ENCODE measurements at places on chromosomes 2 and 18.

GRCh38 chr2:184920451-184920965, 322.2 kb downstream of the ZNF804A start:
- DNase-seq = no peak

DNA sequence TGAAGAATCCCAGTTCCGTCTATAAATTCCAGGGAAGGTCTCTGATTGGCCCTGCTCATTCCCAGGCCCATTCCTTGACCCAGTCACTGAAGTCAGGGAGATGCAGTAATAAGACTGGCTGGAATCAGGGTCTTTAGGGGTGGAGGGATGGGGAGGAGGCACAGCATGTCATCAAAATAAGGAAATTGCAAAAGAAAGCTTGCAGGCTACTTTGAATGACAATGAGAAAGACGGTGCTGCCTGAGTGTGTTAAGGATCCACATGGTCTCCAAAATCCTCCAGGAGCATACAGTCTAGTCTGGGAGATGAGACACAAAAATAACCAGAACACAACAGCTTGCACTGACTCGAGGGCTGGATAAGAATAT, 2.0 kb upstream of the DES start:
- no peak for DNase-seq

GRCh38 chr2:101847661-101848339, 144.0 kb upstream of the IL1R2 start:
- no peak for DNase-seq

DNA sequence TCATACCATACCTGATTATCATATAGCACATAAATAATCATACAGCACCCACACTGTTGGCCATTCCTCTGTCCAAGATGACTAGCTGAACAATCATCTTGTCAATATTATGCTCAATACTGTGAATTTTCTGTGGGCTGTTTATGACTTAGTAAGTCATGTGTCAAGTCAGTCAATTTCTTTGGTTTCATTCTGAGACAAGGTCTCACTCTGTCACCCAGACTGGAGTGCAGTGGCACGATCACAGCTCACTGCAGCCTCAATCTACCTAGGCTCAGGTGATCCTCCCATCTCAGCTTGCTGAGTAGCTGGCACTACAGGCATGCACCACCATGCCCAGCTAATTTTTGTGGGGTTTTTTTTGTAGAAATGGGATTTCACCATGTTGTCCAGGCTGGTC, 5.7 kb downstream of the MCM6 start:
- no peak for DNase-seq

GRCh38 chr18:24168496-24168895, 29.6 kb downstream of the CABYR start:
- DNase-seq = no peak

DNA sequence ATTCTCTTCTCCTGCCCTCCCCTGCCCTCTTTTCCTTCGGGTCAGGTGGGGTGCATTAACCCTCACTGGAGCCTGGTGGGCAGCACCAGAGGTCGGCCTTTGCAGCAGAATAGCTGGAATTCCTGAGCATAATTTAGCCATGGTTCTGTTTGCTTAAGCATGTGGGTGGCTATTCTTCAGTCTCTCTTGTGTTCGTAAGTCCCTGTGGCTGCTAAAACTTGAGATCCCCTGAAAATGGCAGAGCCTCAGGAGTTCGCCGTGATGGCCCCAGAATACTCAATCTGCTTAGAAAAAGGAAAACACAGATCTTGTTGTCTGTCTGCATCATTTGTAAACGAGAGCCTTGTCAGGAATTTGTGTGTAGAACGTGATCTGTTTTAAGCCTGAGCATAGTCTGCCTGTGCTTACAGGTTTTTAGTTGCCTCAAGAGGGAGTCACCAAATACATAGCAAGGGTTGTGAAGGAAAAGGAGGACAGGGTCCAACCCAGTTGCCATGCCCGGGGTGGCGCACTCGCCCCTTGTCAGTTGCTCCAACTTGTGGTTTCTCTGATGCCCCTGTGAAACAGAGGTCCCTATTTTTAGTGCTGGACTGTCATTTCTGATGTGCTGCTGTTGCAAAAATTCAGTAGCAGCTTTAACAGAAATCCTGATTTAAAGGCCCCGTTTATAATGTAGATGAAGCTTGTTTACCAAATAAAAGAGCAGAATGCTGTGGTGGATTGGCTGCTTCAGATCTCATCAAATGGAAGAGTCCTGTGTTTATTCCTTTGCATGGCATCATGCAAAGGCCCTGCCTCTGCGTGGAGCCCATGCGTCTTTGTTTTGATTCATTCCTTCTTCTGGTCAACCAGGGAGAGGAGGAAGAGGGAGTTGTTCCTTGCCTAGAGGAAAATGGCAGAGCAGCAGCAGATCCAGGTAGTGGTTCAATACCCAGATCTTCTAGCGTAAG, 74.8 kb downstream of the WDSUB1 start:
- no peak for DNase-seq
